Coronary artery (tissue), 2 donors: ENCODE measurements at places on chromosomes 4 and X.

DNA sequence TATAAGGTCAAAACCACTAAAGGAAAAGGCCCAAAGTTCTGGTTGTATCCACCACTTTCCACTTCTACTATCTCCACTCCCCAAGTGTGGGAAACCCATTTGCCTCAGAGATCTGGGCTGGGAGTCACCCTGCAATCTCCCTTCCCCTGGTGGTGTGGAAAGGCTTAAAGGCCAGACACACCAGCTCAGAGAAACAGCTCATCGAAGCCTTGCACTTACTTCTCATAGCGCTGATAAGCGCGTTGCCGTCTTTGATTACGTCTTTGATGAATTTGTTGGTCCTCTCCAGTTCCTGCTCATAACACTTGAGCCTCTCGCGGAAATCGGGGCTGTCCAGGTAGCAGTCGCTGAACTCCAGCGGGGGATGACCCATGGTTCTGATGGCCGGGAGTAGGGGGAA, 647 bp downstream of the OPHN1 start:
- DNase-seq, result no peak

DNA sequence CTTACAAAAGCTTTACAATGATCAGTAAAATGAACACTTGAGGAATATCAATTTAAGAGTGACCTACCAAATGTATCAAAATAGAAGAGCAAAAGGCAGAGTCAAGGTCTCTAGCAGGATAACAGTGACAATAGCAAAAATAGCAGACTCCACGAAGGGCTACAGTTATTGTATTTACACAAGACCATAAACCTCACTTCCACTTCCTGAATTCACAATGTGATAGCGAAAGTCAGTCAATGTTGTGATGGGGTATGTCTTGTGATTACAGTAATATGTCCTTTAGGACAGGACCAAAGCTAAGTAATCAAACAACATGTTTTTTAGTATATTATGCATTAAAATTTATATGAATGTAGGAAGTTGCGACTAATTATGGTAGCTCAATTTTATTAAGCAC, 139.6 kb downstream of the IQCM start:
- no peak for DNase-seq

GRCh38 chrX:12794654-12795053, 3.4 kb downstream of the PRPS2 start:
- no peak for DNase-seq

GRCh38 chr4:141037446-141037845, 95.8 kb downstream of the RNF150 start:
- DNase-seq, result no peak

DNA sequence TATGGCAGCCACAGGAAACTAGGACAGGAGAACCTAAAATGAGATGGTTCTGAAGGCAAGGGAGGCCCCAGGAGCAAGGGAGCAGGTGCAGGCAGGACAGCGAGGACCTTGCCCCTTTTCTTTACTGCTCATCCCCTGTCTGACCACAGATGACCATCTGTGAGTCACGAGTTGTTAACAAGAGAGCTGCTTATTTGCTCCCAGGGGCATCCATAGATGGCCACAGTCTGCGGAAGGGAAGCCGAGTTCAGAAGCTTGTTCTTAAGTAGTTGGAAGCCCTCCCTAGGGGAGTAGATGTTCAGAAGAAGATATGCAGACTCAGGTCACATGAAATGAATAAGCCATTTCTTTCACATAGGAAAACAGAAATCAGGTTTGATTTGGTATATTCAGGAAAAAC, 69.4 kb downstream of the EVC2 start:
- no peak for DNase-seq

GRCh38 chr4:5037553-5038551, 13.4 kb upstream of the STK32B start:
- no peak for DNase-seq

DNA sequence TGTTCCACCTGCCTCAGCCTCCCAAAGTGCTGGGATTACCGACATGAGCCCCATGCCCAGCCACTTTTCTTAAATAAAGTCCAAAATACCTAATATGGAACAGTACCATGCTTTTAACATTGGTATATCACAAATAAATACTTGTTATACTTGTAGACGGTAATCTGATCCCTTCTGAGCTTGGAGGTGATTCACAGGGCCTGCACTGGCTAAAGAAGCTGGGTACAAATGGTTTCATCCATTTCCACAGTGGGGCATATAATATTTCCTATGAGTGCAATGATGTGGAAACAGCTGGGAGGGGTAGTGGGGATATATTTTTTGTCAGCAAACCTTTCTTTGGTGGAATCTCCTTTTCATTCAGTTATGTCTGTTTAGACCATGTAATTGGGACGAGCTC, 35.8 kb downstream of the PLK4 start:
- no peak for DNase-seq

DNA sequence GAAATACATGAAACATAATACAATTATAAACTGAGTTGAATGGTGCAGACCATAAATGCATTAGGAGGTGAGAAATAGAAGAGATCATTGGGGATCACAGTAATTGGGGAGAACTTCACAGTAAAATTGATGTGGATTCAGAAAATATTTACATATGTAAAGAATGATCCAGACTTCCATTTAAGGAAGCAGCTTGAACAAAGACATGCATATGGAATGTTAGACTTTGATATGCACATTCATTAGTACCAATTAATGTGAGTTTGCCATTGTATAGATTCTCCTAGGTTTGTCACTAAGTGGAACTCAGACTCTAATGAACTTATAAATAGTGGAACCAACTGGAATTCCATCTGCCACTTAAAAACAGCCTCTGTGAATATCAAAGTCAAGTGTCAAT, 235.6 kb downstream of the PARM1 start:
- DNase-seq, result no peak

GRCh38 chrX:136639506-136640176, 8.3 kb upstream of the CD40LG start:
- no peak for DNase-seq

DNA sequence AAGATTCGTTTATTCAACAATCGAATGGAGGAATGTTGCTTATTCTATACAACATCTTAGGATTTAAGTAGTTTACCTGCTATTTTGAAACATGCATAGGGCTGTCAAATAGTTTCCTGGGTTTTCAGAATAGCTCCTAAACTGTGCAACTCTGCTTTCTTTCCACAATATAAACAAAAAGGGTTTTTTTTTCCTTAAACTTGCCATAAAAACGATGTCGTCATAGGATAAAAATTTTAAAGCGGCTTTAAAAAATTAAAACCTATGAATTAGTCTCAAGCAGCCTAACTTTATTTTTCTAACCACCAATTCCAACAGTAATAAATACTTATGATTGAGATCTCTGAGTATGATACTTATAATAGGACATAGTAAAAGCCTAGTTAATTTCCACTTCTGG, 21.6 kb upstream of the STIM2 start:
- no peak for DNase-seq

DNA sequence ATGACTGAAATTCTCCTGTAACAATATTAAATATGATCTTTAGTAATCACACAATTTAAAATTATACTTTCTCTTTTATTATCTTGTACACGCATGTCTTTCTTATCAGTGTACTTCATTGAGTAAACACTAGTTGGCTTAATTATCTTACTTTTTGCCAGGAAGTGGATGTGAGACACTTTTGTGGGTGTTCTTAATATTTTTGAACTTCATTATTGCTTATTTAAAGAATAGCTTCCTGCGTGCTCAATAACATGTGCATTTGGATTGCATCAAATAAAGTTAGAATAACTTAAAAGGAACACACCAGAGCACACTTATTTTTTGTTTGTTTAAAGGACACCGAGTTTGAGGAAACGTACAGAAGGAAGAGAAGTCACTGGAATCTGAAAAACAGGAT, 128.5 kb upstream of the VEGFC start:
- DNase-seq, result no peak

- DNase-seq, result no peak
These were observed 255.1 kb downstream of the C4orf33 start for GRCh38 chr4:129350834-129351721.

DNA sequence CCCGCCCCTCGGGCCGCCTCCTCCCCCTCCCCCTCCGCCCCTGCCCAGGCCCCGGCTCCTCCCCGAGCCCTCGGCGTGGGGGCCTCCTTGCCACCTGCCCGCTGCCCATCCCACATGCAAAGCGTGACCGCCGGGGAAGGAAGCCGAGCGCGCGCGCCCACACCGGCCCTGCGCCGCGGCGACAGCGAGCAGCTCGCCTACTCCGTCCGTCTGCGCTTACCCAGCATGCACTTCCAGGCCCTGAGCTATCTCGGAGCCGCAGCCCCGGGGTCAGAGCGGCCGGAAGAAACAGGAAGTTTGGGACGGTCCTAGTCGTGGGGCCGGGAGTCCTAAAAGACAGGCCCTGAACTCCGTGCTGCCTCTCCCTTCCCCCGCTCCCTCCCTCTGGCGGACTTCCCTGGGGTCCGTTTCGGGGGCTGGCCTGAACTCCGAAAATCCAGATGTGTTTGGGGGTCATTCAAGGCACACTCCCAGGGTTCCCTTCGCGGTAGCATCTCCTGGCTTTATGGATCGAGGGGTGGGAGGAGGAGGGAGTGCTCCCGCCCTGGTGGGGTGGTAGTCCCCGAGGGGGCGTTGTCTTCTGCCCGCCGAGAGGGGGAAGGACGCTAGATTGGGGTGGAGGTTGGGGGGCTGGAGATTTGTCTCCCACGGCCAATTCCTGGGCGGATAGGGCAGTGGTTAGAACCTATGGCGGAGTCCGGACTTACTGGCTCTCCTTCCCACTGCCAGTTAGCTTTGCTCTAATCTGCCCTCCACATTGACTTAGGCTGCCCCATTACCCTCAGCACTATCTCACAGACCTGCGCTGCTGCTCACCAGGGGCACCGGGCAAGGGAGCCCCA, 25.0 kb upstream of the BCORL1 start:
- DNase-seq, result no peak

DNA sequence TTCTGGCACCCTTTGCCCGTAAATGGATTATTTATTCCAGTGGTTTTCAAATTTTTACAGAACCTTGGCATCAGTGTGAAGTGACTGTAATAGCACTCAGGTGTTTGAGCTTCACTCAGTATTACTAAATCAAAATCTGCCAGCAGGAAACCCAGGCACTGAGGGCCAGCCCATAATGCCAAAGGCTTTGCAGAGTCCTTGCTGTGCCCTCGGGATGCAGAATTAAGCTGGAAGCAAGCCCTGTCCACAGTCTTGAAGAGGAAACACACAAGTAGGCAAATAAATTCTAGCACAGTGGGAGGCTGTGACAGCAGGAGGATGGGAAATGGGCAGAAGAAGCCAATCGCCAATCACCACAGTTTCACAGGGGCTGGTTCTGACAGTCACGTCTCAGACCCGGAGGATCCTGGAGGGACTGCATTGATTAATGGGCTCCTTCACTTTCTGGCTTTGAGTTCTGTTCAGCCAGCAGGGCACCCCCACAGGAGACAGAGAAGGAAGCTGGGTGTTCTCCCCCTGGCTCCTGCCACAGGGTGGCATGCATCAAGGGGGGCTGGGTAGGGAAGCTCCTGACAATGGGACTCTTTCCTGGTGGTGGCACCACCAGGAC, 138.8 kb downstream of the MTNR1A start:
- no peak for DNase-seq

DNA sequence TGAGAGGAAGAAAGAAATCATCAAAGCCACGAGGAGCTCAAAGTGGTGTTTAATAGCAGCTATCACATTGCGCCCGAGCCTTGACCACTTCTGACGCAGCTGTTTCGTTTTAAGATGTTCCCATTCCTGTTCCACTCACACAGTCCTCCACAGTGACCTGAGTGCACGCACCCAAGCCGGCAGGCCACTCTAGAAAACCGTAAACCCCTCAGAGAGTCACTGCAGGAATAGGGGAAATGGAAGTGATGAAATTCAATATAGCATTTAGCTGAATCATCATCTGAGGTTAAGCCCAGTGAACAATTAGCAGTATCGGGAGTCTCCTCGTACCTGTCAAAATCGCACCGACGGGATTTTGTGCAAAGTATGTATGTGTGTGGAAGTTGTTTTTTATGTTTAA, 17.9 kb upstream of the HAND2 start:
- DNase-seq, result no peak

- no peak for DNase-seq
These were observed 25.5 kb upstream of the NXT2 start for GRCh38 chrX:109511113-109511512.

GRCh38 chr4:185950891-185951290, 118.1 kb upstream of the TLR3 start:
- no peak for DNase-seq
